IPS DF 6.9 (cell line): ENCODE measurements at places on chromosomes 3 and 15.

GRCh38 chr3:171258316-171258715 lies 201.9 kb downstream of the TNIK start:
- no peak overlapping the region for H3K27ac ChIP-seq
- no peak overlapping the region for H3K4me3 ChIP-seq
- H3K4me1 ChIP-seq, result no peaks in the 10 kb centered on the region; the same call in 1 of the 2 replicates
- H3K27me3 ChIP-seq, result no peaks in the 10 kb centered on the region
- H3K36me3 ChIP-seq, result no peaks in the 10 kb centered on the region

- no peak overlapping the region for H3K4me3 ChIP-seq
- H3K27ac ChIP-seq, result no peak overlapping the region
- no peaks in the 10 kb centered on the region for H3K36me3 ChIP-seq
These were observed 768 bp downstream of the PCBP4 start for GRCh38 chr3:51966486-51966885.

GRCh38 chr3:65928110-65928509 lies 110.6 kb downstream of the MAGI1 start:
- H3K4me1 ChIP-seq, result peaks cover 3% of the 10 kb centered on the region; the same call in 1 of the 2 replicates
- no peaks in the 10 kb centered on the region for H3K27me3 ChIP-seq
- H3K36me3 ChIP-seq, result no peaks in the 10 kb centered on the region
- DNase-seq, result no peak

- no peaks in the 10 kb centered on the region for H3K36me3 ChIP-seq
- no peak overlapping the region for H3K27ac ChIP-seq
- DNase-seq, result no peak
- H3K27me3 ChIP-seq, result no peaks in the 10 kb centered on the region
- H3K4me3 ChIP-seq, result no peak overlapping the region
These were observed 234.8 kb upstream of the GADL1 start for GRCh38 chr3:31129241-31129640.

DNA sequence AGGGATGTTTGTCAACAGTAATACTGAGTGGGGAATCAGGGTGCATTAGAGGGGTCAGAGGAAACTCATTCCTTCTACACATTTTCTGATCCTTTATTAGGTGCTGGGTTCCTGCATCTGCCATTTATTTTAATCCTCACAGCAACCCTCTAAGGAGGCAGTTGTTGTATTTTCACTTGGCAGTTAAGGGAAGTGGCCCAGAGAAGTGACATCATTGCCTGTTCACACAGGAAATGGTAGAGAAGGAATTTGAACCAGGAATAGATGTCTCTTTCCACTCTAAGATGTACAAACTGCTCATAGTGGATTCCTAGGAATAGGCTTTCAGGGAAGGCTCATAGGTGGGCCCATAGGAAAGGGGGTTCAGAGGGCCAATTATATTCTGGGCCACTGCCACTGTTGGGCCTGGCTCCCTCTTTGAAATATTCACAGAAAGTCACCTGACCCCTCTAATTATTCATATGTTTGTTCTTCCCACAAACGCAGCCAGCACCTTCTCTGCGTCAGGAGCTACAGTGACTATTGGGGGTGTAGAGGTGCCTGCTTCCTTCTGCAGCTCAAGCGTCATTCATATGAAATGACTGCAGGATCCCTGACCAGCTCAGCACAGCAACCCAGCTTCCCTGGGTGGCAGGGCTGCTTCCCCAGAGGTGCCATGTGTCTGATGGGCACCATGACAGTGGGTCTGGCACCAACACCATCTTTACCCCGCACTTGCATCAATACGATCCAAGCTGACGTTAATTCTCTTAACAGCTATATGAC lies 163.9 kb upstream of the SMAD3 start:
- H3K27ac ChIP-seq, result no peak overlapping the region
- no peaks in the 10 kb centered on the region for H3K27me3 ChIP-seq
- H3K4me1 ChIP-seq, result peaks cover 1% of the 10 kb centered on the region; the same call in 1 of the 2 replicates
- DNase-seq, result no peak

GRCh38 chr3:111695636-111696117 lies 100.5 kb upstream of the ZBED2 start:
- no peak for DNase-seq
- H3K27ac ChIP-seq, result no peak overlapping the region
- no peaks in the 10 kb centered on the region for H3K36me3 ChIP-seq

GRCh38 chr3:152352554-152352953 lies 83.8 kb downstream of the MBNL1 start:
- H3K27me3 ChIP-seq, result no peaks in the 10 kb centered on the region
- H3K4me3 ChIP-seq, result no peak overlapping the region
- DNase-seq, result no peak
- no peaks in the 10 kb centered on the region for H3K36me3 ChIP-seq

GRCh38 chr3:129958755-129959154 lies 15.8 kb upstream of the TRH start:
- DNase-seq, result no peak
- no peak overlapping the region for H3K27ac ChIP-seq
- no peaks in the 10 kb centered on the region for H3K4me1 ChIP-seq
- no peaks in the 10 kb centered on the region for H3K27me3 ChIP-seq
- no peaks in the 10 kb centered on the region for H3K36me3 ChIP-seq

DNA sequence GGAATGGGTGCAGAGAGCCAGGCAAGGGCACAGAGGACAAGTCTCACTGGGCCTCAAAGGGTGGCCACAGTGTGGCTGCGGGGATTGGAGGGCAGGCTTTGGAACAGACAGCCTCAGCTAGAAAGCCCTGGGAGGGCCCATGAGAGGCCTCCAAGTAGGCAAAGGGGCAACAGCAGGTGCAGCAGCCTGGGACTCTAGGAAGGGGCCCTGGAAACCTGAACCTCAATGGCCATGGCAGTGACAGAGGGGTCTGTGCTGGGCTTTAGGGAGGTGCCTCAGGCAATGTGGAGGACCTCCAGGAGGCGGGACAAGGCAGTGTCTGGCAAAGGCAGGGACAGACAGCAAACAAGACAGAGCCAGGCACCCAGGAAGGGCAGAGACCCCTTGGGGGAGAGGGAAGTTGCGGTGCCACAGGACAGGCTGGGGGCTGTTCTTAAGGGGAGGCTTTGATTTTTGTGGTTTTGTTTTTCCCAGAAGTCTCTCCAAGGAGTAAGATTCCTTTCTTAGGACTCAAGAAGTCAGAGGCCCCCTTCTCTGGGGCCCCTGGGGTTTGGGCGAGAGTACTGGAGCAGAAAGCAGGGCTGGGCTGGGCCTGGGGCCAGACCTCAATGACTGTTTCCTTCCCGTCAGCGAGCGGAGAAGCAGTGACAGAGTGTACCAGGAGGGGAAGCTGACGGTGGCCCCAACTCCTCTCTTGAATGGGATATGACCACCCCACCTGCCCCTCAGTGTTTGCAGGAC lies 9.7 kb downstream of the STOML1 start:
- H3K27me3 ChIP-seq, result no peaks in the 10 kb centered on the region
- H3K36me3 ChIP-seq, result no peaks in the 10 kb centered on the region; the same call in 1 of the 2 replicates
- no peak overlapping the region for H3K27ac ChIP-seq

- no peaks in the 10 kb centered on the region for H3K27me3 ChIP-seq
- no peak overlapping the region for H3K4me3 ChIP-seq
- H3K36me3 ChIP-seq, result no peaks in the 10 kb centered on the region
- DNase-seq, result no peak
- no peak overlapping the region for H3K27ac ChIP-seq
These were observed 531.3 kb downstream of the MAGI1 start for GRCh38 chr3:65507437-65507836.

- no peak overlapping the region for H3K27ac ChIP-seq
- no peaks in the 10 kb centered on the region for H3K27me3 ChIP-seq
- no peak for DNase-seq
- H3K4me3 ChIP-seq, result no peak overlapping the region
- no peaks in the 10 kb centered on the region for H3K4me1 ChIP-seq
- H3K36me3 ChIP-seq, result no peaks in the 10 kb centered on the region
These were observed 3.9 kb upstream of the CIDEC start for GRCh38 chr3:9883706-9884554.

DNA sequence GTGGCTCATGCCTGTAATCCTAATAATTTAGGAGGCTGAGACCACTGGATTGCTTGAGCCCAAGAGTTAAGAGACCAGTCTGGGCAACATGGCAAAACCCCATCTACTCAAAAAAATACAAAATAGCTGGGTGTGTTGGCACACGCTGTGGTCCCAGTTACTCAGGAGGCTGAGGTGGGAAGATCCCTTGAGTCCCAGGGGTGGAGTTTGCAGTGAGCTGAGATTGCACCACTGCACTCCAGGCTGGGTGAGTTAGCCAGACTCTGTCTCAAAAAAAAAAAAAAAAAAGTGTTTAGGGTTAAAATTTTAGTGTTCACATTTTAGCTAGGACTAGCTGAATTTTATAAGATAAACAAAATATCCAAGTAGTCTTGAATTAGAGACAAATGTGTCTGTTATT lies 1340.1 kb upstream of the EPHA6 start:
- no peaks in the 10 kb centered on the region for H3K27me3 ChIP-seq
- H3K4me1 ChIP-seq, result no peaks in the 10 kb centered on the region
- no peak for DNase-seq
- H3K36me3 ChIP-seq, result no peaks in the 10 kb centered on the region
- no peak overlapping the region for H3K27ac ChIP-seq
